Stimulated activated CD8-positive, alpha-beta memory T cell treated with anti-CD3 and anti-CD28 coated beads, Interleukin-12 subunit alpha, Interleukin-12 subunit beta, amount 100 ng/mL, for 4 hours (primary cell): ENCODE measurements at places on chromosomes 4 and X.

- no peak for DNase-seq
Measured at GRCh38 chr4:110306303-110306702, 107.9 kb upstream of the ELOVL6 start.

- DNase-seq, result no peak
Measured at GRCh38 chr4:87985097-87985886, 9.8 kb downstream of the SPP1 start.

- no peak for DNase-seq
Measured at GRCh38 chrX:64093761-64094160, 111.7 kb downstream of the AMER1 start.

GRCh38 chr4:151743128-151743854 lies 17.5 kb downstream of the GATB start:
- no peak for DNase-seq

DNA sequence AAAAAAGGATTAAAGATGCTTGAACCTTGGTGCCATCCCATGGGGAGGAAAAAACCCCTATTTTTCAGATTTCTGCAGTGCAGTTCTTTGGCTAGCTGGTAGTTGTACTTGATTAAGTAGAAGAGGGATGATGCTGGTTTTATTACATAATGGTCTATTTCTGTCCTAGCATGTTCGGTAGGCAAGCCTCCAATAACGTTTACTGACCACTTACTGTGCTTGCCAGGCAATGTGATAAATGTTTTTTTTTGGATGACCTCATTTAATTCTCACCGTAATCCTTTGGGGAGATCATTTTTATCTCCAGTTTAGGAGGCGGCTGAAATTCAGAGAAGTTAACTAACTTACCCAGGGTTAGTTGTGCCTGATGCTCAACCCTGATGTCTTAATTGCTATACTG lies 92.1 kb upstream of the RPA4 start:
- DNase-seq, result no peak

DNA sequence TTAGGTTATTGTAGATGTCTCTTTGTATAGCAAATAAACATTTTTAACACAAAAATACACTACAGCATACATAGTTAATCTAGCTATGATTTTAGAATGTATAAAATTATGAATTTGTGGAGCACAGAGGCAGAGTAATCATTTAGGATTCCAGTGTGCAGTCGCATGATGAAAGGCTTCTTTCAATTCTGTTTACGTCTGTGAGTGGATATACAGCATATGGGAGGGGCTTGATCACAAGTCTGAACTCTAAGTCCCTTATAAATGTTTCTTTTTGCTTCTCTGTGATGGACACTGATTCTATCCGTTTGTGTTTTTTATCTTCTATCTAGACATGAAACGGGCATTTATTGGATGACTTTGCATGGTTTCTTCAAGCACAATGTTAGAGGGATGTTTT lies 1239.6 kb upstream of the AGA start:
- no peak for DNase-seq

GRCh38 chr4:4259484-4260100 lies 11.6 kb upstream of the TMEM128 start:
- no peak for DNase-seq

GRCh38 chrX:68443155-68443868 lies 10.0 kb upstream of the OPHN1 start:
- no peak for DNase-seq

DNA sequence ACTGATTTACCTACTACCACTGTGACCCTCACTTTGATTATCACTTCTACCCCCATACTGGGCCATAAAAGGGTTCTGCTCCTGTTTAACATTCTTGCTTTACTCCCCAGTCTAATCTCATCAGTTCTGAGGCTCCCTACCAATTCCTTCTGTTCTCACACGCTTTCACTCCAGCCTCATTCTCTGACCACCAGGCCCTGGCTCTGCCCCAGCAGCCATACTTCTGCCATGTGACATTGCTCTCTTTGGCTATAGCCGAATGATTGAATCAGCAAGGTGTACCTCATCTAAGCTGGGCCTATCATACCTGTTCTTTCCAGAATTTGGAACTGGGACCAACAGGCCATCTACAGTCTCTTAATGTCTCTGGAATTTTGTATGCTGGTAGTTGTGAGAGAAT lies 14.4 kb upstream of the ELF2 start:
- DNase-seq, result no peak

DNA sequence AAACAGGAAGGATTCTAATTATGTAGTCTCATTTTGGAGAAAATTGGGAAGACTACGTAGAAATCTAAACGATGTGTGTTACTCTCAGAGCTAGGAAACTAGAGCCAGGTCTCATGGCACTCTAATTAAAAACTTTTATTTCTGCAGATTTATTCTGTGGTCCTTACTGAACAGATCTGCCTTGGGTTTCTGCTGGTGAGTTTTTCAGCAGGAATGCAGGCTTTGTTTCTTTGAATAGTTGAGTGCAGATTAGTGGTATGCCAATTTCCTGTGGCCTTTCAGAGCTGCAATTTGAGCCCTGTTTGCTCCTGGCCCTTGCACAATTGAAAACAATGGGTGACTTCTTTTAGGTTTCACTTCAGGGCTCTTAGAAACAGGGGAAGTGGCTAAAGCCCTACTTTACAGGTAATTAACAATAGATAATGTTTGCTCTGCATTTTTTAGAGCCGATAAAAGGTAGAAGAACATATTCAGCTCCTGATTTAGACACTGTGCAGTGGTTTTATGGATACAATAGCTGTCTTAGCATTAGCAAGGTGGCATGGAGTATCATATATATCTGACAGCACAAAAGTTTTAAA lies 21.8 kb downstream of the SPRY1 start:
- no peak for DNase-seq

DNA sequence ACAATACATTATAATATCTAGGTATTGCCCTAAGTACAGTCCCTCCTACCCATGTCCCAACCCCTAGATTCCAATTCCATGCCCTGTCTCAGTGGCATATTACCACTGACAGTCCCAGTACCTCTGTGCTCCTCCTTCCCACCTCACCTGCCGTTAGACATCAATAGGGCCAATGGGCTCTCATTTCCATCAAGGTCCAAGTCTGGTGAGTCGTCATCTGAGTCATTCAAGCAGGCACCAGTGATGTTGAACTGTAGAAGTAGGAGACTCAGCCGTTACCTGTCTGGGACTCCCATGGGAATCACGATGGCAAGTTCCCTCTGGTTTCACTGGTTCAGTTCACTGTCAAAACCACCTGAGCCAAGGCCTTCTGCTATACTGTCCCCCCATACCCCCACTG lies 51.7 kb downstream of the PHF8 start:
- DNase-seq, result no peak

DNA sequence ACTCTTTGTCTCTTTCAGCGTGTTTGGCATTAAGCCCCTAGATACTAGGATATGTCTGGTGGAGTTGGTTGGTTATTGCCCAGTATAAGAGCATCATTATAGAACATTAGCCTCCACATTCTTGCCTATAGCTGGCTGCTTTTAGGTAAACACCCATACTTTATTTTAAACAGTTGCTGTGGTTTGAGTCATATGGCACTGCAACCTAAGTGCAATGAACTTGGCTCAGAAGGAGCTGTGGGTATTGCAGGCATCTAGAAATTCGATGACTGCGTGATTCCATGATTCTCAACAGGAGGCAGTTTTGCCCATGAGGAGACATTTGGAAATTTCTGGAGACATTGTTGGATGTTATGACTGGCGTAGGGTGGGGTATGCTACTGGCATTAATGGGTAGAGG lies 49.5 kb downstream of the DCLK2 start:
- DNase-seq, result no peak

DNA sequence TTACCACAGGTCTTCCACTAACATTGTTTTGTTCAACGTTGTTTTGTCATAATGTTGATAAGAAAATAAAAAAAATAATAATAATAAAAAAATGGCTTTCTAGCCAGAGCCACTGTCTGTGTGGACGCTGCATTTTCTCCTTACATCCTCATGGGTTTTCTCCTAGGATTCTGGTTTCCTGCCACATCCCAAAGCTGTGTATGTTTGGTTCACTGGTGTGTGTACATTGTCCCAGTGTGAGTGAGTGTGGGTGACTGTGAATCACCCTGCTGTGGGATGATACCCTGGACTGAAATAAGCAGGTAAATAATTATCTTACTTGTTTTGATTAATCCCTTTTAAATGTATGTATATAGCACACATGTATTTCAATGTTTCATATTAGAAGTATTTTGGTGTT lies 2154.4 kb upstream of the AGA start:
- no peak for DNase-seq

- no peak for DNase-seq
Measured at GRCh38 chrX:112688242-112688641, 8.5 kb upstream of the LHFPL1 start.

- DNase-seq, result no peak
Measured at GRCh38 chr4:83247415-83248357, 36.9 kb downstream of the COQ2 start.

GRCh38 chr4:3226467-3226866 lies 22.5 kb upstream of the MSANTD1 start:
- DNase-seq, result no peak

DNA sequence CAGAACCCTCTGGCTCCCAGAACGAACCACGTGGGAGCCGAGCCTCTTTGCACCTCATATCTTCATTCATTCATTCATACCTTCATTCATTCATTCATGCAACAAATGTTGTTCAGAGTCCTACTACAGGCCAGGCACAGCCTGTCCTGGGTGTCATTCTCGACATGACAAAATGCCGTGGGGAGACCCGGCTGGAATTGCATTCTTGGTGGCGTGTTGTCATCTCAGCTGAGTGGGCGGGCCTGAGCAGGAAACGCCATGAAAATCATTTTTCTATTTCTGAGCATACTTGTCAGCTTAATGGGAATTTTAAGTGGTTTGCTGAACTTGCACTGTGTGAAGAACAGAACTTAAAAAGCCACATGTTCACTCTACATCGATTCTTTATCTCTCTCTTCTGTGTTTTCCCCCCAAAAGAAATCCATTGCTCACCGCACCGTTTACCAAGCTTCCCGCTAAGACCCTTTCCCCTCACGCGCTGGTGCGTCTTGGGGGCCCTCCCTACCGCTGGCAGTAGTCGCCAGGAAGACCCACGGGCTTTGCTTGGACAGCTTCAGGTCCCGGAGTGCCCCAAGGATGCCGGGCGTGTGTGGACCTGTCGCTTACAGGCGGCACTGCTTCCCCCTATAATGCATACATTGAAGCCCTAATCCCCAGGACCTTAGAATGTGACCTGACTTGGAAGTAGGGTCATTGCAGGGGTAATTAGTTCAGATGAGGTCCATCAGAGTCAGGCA lies 41.6 kb upstream of the HMX1 start:
- DNase-seq, result no peak

DNA sequence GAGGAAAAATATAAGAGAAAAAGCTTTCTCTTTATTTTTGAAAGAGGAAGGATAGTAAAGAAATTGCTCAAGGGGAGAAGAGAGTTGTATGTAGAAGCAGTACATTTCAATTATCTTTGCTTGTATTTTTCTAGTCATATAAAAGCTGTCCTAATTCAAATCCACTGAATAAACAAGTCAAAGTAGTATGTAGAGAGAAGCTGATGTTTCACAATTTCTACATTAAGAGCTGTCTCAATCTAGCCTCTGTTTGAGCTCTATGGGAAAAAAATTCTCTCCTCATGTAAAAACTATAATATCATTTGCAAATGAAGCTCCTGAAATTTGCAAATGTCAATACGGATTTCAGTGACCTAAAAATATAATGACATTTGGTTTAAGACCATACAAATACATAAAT lies 52.6 kb downstream of the CHM start:
- DNase-seq, result no peak

- DNase-seq, result no peak
Measured at GRCh38 chr4:11436084-11436483, 7.4 kb upstream of the HS3ST1 start.

- DNase-seq, result no peak
Measured at GRCh38 chrX:101051153-101051548, 760 bp downstream of the TRMT2B start.

DNA sequence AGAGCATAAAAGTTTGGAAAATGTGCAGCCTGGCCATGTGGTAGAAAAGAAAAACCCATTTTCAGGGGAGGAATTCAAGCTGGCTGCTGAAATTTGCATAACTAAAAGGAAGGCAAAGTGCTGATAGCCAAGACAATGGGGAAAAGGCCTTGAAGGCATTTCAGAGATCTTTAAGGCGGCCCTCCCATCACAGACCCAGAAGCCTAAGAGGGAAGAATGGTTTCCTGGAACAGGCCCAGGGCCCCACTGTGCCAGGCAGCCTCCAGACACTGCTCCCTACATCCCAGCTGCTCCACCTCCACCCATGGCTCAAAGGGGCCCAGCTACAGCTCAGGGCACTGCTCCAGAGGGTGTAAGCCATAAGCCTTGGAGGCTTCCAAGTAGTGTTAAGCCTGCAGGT lies 158.0 kb upstream of the PRDX4 start:
- DNase-seq, result no peak

- no peak for DNase-seq
Measured at GRCh38 chrX:115690511-115691216, 129.7 kb downstream of the PLS3 start.

DNA sequence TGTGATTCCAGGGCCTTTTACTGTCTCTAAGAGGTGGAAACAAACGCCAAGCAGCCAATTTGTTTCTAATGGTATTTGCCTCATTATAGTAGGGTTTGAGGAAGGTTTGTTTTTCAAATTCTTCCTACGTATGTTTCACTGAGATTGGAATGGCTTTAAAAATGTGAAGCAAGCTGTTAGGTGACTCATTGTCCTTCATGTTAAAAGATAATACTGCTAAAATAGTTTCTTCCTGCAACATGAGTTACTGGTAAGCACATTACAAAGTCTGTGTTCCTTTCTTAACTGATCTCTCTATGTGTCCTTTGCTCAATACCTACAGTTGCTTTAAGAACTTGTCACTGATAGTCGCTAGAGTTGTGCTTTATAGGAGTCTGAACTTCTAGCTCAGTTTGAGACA lies 1183.9 kb downstream of the RPA4 start:
- no peak for DNase-seq

DNA sequence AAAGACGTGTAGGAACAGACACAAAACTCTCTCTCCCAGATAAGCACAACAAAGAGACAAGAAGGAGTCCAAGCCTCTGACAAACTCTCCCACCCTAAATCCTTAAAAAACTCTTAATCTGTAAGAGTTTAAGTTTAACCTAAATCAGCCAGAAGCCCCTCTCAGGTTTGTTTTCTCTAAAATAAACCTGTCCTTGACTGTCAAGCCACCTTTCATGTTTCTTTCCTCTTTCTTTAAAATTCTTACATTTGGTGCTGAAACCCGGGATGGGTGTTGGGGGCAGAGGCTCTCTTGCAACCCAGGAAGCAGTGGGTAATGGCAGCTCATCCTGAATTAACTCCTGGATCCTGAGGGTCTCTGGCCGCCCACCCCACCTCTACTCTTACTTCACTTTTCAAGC lies 107.8 kb upstream of the TENT5D start:
- no peak for DNase-seq

- no peak for DNase-seq
Measured at GRCh38 chrX:10187421-10187820, 30.6 kb downstream of the CLCN4 start.

GRCh38 chr4:102604222-102604940 lies 103.2 kb downstream of the NFKB1 start:
- no peak for DNase-seq

DNA sequence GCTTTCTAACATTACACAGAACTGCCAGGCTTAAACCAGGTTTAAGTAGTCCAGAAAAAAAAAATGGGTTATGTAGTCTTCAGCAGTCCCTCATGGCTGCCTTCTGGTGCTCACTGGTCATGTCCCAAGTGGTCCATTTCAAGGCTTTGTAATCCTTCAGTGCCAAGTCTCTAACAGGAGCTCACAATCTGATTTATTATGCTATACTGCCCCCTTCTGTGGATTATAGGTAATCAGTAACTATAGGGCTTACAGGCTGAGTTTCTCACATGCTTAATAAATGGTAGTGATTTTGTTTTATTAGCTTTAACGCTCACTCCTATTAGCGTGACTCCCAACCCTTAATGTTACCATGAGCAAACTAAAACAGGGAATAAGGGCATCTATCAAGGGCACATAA lies 92.5 kb upstream of the EDA2R start:
- DNase-seq, result no peak
